ENCODE measurements at places on chromosomes 7 and 10. TPM values are rescaled to one million over a fixed set of nuclear protein-coding genes. Genes with fewer than 3 reads are reported as not detected.

The IDE gene
- total RNA-seq, result 23.3 TPM

DNA sequence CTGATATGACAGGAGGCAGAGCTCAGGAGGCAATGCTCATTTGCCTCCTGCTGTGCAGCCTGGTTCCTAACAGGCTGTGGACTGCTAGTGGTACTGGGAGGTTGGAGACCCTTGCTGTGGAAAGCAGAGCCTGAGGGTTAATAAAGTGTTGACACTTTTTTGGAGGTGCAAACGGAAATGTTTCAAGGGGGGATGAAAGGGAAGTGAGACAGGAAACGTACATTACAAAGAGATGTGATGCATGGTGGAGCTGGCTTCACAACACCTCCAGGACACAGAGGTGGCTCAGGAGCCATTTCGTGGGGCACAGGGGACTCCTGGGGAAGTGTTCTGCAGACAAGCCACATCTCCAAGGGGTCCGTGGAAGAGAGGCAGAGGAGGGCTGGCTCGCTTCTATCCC, 137.6 kb upstream of the SVIL start:
- no peak for DNase-seq

The WEE2 gene
- total RNA-seq, result not detected

- DNase-seq, result no peak
These were observed 128.0 kb downstream of the NRCAM start for GRCh38 chr7:108328174-108328651.

The FAM131B gene
- total RNA-seq, result 6.8 TPM

DNA sequence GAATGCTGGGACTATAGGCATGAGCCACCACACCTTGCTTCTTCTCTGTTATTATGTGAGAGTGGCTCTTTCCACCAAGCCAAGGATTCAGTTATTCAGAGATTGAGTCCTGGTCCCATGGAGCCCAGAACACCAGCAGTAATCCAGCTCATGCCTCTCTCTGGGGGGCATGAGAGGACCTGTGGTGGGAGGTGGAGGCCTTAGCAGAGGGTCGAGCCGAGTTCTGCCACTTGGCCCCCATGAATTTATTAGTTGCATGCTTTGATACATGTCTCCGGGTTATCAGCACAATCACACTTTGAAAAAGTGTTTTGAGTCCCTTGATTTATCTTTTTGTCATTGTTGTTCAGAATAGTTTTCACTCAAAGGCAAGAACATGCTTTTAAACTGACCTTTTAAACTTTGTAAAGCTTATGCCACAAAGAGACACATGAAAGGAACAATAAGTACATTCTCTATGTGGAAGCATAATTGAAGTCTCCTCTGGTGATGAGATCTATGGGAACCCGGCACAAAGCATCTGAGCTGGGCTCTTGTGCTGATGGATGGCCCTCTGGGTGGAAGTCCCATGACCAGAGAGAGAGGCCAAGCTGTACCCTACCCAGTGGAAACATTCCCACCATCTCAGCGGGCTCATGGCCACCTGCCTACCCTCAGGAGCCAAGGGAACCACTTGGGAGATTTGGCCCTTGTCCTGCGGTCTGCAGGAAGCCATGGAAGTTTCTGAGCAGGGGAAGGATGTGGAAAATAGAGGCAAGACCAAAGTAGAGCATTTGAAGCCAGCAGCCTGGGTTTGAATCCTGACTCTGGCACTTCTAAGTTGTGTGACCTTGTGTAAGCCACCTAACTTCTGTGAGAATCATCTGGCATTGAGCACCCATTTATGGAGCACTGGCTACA, 53.9 kb downstream of the MINDY4 start:
- DNase-seq, result no peak

The NKX1-2 gene
- not detected for total RNA-seq

GRCh38 chr10:43879742-43880141, 231.1 kb upstream of the ZNF32 start:
- no peak for DNase-seq
